Hematopoietic multipotent progenitor cell treated with erythropoietin and hydrocortisone succinate and interleukin-3 and kit ligand, for 8 days (in vitro differentiated cells): ENCODE measurements at places on chromosomes 2 and 18.

DNA sequence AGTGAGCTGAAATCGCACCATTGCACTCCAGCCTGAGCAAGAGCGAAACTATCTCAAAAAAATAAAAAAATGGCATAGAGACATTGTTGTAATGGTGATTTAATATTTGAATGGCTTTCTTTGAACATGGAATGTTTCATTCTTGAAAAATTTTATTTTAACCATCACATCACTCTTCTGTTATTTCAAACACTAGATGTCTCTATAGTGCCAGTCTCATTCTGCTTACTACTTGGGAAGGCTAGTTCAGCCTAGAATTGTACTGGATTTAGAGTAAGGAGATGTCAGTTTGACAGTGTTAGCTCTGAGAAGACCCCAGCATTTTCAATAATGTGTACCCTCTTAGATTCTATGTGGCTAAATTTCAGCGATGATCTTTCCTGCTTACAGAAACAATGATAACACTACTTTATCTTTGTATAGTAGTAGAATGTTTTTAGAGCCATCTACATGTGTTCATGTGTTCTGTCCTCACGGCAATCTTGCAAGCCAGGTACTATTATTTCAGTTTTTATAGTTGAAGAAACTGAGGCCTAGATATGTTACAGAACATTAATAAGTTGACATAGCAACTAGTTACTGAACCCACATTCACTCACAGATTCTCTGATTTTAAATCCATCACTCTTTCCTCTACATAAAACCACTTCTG, 142.9 kb upstream of the ZSWIM2 start:
- no peak for DNase-seq

DNA sequence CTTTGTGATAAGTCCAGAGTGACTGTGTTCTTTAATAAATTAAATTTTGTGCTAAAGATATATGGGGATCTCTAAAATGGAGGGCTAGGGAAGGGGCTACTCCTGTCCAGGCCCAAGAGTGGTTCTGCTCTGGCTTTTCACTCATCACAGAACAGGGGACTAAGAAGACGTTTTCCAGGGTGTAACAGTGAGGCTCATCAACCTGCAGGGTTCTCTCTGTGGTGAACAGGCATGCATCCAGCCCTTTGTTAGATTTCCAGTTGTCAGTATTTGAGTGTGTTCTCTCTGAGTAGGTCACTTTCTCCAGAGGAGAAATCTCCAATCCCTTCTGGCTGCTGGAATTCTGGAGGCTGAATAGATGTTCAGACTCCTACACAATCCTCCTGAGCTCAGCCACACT, 408.9 kb downstream of the PLCL1 start:
- no peak for DNase-seq

DNA sequence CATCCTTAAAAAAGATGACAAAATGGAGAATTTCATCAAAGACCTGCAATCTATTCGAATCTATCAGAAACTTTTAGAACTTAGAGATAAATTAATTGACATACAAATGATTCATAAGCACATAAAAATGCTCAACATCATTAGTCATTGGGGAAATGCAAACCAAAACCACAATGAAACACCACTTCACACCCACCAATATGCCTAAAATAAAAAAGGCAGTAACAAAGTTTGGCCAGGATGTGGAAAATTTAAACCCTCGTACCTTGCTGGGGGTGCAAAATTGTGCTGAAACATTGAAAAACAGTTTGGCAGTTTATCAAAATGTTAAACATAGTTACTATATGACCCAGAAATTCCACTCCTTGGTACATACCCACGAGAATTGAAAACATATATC, 11.5 kb upstream of the EIF2AK3 start:
- no peak for DNase-seq

- DNase-seq: no peak
These were observed 111.1 kb downstream of the TGFA start for GRCh38 chr2:70442301-70443077.

GRCh38 chr2:54639609-54640008, 83.9 kb upstream of the EML6 start:
- DNase-seq: no peak

GRCh38 chr2:178513876-178514275, 33.6 kb downstream of the PLEKHA3 start:
- DNase-seq: no peak

- DNase-seq: no peak
These were observed 55.5 kb downstream of the RPIA start for GRCh38 chr2:88746929-88747490.

DNA sequence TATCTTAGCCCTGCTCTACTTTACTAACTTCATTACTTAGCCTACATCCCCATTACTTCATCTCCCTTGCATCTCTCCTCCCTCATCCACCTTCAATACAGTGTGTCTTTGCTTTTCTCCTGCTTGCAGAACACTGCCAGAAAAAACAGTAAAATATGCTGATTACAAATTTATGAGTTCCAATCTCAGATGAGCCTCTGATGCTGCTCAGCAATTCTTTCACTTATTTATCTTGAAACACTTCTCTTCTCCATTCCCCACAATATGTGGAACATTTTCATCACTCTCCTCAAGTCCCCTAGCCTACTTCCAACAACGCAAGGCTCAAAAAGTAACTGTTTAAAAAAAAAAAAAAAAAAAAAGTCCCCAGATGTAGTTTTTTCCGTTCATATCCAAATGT, 7.1 kb downstream of the VPS54 start:
- no peak for DNase-seq

- DNase-seq: no peak
These were observed 7.1 kb downstream of the CCNYL1 start for GRCh38 chr2:207718521-207718920.

DNA sequence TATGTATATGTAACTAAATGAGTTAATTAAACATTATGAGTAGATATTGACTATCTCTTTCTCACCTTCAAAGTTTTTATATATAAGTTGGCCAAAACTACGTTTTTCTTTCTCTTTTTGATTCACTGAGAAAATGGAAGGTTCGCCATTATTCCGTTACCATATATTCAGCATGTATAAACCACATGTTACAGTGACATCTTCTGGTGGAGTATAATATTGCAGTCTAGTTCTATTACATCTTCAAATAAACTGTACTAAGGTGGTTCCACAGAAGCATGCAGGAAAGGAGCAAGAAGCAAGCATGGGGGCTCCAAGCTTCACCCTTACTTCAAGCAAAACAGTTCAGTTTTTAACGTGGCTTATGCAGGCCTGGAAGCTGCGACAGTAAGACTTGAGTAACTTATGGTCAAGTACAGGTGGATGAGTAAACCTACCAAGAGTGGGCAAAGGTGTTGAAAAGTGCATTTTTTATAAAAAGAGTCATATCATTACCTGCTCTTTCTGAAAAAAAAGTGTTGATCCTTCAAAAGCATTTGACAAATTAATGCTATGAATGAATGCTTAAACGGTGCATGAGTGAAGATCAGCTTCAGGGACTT, 129.8 kb upstream of the RAB6C start:
- peak; percentile 85 for DNase-seq

DNA sequence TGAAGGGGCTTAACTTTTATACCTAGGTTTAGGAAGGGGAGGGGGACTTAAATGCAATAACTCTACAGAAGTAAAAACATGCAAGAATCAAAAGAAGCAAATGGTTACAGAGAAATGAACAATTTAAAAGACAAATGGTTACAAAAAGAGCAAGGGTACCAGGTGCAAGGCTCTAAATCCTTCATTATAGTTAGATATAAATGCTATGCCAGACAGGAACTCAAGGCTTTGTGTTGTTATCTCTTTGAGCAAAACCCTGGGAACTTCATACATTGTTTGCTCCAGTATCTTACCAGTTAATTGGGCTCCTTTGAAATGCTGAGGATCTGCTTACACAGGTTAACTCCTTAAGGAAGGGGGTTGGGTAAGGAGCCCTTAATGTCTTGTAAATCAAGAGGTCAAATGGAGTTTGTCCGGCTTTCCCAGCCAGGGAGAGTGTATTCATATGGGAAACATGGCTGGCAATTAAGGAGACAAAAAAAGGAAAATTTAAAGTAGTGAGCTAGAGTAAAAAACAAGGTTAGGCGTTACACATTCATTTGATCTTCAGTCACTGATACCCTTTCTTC, 347.5 kb downstream of the CELF4 start:
- DNase-seq: no peak

GRCh38 chr2:119234021-119235019, 10.7 kb downstream of the STEAP3 start:
- DNase-seq: no peak

- DNase-seq: no peak
These were observed 163.6 kb upstream of the TANK start for GRCh38 chr2:160996584-160996983.

- DNase-seq: no peak
These were observed 40.5 kb upstream of the IL1R2 start for GRCh38 chr2:101951296-101951695.

DNA sequence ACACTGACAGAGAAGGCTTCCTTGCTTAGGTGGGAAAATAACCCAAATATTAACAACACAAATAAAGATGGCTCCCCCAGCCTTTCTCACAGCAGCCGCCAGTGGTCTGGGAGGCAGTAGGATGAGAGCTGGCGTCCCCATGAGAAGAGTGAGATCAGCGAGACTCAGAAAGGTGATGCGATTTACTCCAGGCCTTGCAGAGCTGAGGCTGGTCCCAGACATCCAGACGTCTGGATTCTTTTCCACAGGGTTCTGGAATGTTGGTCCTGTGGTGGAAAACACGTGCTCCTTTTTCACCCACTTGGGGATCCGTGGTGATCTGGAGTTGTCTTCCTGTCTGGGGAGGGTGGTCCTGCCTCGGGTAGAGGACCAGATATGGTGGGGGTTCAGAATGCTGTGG, 190.6 kb downstream of the CTIF start:
- DNase-seq: no peak

GRCh38 chr2:238846378-238846627, 1.6 kb upstream of the TWIST2 start:
- DNase-seq: no peak

- no peak for DNase-seq
These were observed 357.4 kb downstream of the RND3 start for GRCh38 chr2:150129921-150130575.

DNA sequence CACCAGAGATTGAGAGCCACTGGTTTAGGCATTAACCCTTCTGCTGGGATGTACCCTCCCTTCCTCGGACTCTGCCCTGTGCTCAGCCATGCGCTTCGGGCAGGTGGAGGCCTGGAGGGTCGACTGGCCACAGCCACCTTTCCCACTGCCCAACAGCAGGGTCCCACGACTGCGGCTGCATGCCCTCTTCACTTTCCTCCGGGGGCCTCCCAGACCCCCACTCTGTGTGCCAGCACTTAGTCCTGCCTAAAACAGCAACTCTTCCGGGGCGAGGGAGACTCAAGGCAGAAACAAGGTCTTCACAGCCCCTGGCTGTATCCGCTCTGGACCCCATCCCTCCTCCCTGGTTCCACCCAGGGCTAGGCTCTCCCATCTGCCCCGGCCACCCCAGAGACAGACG, 31.3 kb upstream of the BIN1 start:
- DNase-seq: no peak

DNA sequence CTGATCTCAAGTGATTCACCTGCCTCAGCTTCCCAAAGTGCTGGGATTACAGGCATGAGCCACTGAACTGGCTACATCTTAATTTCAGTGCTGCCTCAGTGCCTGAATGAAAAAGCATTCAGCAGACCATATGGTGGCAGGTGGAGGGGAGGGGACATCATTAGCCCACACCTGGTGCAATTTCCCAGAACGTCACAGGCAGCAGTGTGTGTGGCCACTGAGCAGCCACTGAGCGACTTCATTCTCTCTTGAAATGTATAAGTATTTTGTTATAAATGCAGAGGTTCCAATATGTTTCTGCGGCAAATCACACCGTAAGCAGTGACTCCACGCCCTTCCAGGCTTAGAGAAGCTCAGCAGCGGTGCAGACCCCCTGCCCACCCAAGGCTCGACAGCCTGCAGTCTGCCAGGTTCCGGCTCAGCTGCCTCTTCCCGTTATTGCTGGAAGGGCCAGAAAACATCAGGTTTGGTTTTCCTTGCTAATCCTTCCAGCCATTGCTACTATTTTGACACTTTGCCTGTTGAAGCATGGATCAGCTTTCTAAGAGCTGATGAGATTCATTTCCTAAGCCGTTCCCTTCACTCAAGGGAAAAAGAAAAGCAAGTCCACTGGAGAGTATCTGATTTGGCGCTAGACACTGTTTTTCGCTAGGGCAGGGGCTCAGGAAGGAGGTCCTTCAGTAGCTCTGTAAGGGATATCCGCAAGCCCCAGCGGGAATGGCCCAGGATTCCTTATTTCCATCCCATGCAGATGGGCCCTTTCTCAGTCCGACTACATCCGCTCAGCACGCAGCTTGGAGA, 250.7 kb downstream of the VAPA start:
- DNase-seq: no peak

DNA sequence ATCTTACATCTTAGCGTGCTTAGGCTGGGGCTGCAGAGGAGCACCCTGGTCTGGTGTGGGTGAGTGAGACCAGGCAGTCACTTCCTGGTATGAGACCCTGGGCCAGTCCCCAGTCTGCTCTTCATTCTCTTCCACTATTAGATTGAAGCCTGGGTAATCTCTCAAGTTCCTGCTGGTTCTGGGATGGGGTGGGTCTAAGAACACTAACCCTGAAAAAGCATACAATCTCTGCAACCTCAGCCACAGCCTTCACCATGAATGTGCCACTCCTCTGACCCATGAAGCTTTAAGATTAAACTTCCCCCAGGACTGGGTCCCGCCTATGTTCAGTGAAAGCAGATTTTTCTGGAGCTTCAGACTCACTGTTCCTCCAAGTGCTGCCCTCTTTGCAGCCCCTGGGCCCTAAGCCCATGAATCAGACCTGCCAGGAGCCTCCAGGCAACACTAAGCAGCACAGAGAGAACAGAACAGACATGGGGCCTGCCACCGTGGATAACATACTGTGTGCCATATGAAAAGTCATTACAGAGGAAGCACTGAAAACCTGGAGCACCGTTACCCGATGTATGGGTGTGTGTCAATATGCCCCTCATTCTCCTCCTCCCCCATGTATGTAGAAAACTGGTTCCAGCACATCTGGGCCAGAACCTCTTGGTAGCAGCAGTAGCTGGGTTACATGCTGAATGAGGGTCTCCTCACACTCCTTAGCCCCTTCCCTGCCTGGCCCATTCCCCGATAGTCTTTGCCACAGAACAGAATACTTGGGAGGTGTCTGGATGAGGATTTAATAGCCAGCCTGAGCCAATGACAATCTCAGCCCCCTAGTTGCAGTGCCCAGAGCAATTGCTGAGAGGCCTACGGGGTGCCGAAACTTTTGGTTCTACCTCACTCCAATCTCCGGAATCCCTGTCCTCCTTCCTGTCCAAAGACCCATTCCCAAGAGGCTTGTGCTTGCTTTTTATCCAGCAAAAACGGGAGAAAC, 2.7 kb upstream of the SIX2 start:
- DNase-seq: no peak

- no peak for DNase-seq
These were observed 6.5 kb downstream of the GREB1 start for GRCh38 chr2:11540148-11540995.

DNA sequence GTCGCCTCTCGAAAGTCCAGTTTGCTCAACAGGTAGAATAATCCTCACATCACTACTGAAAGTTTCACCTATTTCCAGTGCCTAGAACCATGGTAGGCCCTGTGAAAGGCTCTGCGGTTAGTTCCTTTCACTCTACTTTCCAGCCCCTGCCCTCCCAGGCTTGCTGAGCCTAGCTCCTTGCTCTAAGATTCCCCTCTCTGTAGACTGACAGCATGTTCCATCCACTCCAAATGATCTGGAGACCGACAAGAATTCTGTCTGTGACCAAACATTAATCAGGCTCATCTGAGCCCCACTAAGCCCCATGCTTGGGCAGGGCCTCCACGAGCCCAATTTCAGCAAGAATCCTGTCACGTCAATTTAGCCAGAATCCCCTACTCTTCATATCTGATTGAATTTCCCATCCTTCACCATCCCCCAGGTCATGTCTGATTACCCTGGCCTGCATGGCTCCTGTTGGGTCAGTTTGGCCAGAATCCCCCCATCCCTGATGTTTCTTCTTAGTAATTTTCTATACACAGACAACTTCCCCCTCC, 307.0 kb downstream of the ALK start:
- no peak for DNase-seq
